GOT3 (cell line): ENCODE measurements at places on chromosomes 13 and 19.

DNA sequence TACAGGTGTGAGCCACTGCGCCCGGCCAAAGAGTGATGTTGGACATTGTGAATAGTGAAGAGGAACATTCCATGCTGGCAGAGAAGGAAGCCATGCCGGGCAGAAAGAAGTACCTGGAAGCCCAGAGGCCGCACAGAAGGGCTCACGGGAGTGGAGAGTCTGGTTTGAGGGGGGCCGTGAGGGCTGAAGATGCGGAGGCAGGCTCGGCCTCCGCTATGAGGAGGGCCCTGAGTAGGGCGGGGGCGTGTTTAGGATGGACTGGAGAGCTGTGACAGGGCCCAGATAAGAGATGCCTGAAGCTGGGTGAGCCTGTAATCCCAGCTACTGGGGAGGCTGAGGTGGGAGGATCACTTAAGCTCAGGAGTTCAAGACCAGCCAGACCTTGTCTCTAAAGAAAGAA lies 1.6 kb downstream of the JOSD2 start:
- no peak for DNase-seq

GRCh38 chr13:49679246-49679645 lies 12.0 kb downstream of the EBPL start:
- no peak for DNase-seq

DNA sequence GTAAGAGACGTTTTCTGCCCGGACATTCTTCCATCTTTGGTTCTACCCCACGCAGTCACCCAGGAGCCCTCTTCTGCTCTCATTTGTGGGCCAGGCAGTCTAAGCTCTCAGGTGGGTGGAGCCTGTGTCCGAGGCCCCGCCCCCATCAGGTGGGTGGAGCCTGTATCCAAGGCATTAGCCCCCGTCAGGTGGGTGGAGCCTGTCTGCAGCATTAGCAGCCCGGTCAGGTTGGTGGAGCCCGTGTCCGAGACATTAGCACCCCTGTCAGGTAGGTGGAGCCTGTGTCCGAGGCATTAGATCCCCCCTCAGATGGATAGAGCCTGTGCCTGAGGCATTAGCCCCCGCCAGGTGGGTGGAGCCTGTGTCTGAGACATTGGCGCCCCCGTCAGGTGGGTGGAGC lies 45.5 kb upstream of the C13orf46 start:
- no peak for DNase-seq

- peak; percentile 3 for DNase-seq
Observed at GRCh38 chr13:76516013-76516412, 370.2 kb downstream of the KCTD12 start.
